ENCODE measurements at places on chromosomes 12 and 14.

GRCh38 chr12:765840-766239 is 13.5 kb downstream of the WNK1 start:
- DNase-seq: no peak

DNA sequence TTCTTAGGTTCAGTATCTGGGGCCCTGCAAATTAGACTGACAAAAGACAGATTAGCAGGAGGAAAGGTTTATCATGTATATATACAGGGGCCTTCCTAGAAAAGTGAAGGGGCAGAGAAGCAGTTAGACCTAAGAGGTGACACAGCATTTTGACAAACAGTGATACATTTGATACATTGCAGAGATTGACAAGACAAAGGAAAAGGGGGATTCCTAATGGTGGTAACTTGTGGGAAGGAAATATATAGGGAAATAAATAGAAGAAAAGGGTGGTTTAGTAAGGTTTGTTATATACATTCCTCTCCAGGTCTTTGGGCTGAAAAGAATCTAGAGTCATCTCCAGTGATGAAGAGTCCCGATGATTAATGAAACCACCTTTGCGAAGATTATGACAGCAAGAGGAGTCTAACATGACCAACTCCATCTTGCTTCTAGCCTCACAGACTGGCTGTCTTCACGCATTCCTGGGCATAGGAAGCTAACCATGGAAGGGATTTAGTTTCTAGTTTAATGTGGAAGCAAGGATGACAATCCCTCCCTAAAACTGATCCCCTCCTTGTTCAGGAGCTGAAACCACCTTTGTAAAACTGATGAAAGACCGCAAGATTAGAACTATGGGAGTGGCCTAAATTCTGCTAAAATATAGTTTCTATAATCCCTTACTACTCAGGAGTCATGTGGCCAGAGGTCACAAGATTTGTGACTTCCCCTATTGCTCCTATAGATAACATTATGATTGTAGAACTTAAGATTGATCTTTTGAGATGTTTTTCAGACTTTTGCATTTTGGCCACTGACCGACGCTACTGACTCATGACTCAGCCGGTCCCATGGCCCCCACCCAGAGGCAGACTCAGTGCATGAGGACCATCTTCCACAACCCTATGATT is 31.1 kb upstream of the CPM start:
- no peak for DNase-seq

- no peak for DNase-seq
Observed at GRCh38 chr14:99478128-99478527, 2.5 kb downstream of the SETD3 start.

DNA sequence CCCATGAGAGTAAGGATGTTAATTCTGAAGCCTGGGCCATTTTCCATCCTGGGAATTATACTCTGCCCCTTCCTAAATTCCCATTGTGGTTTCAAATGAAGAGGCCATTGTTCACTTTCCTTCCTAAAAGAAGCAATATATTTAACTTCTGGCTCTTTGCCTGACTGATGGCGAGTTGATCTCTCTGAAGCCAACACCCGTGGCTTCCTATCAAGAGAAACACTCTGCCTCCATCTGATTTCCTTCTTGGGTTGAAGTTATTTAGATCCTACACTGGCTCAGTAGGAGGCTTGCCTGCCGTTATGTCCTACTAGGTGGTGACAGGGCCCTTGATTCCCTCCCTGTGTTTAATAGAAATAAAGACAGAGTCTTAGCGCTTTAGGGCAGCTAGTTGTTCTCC is 97.4 kb downstream of the PRKCH start:
- no peak for DNase-seq

DNA sequence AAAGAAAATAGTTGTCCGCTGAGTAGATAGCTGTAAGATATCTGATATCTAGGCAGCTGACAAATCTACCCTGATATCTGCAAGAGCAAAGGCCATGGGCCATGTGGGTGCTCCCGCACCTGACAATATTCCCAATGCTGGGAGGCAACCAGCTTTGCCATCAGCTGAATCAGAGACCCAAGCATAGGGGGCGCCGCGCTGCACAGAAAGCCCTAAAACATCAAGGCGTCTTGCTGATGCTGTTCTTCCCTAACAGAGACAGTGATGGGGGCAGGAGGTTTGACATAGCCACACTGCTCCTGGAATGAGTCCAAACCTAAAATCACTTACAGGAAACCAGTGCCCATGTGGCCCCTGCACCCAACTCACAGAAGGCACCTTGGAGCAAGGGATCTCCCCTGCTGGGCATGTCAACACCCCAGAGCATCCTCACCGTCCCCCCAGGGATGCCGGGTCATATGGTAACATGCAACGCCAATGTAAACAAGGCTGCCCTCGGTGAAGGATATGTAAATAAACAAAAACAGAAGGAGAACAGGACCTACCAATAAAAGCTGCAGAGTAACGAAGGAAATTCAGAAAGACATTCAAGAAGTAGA is 199.5 kb downstream of the TMEM132D start:
- DNase-seq: no peak

DNA sequence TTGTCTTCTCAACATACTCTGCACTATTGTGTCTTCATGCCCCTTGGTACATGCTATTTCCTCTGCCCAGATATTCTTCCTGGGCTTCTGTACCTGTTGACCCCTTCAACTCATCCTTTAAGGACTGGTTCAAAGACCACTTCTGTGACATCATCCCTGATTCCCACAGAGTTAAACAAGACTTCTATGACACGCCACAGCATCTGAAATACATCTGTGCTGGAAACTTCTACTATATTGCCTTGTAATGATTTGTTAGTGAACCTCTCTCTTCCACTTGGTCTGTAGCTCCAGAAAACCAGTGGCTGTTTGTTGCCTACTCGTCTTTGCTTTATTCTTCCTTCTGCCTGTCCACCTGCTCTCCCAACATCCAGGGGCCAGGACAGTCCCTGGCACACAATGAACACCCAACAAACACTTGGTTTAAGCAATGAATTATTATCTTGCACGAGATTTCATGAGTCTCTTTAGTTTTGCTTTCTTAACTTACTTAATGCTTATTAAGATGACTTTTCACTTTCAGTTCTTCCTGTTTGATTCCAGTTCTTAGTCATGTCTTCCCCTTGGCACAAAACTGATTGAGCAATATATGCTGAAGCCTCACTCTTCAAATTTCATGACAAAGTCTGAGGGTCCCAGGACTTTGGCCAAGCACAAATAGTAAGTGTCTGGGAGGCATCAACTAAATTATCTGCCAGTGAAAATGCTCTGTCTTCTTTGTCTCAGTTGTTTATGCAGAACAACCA is 485.9 kb downstream of the APAF1 start:
- DNase-seq: no peak
